Left lung (tissue), 14 donors: ENCODE measurements at places on chromosomes 4 and X. TPM values are rescaled to one million over a fixed set of nuclear protein-coding genes. Genes with fewer than 3 reads are reported as not detected.

GRCh38 chr4:169259271-169259670, 11.5 kb downstream of the SH3RF1 start:
- DNase-seq: no peak

GRCh38 chr4:11783588-11783987, 354.9 kb upstream of the HS3ST1 start:
- DNase-seq: no peak

- no peak for DNase-seq
These were observed 611.1 kb upstream of the ATOH1 start for GRCh38 chr4:93217431-93217830.

FBXL5 gene
- polyA plus RNA-seq: 99.6 TPM

DNA sequence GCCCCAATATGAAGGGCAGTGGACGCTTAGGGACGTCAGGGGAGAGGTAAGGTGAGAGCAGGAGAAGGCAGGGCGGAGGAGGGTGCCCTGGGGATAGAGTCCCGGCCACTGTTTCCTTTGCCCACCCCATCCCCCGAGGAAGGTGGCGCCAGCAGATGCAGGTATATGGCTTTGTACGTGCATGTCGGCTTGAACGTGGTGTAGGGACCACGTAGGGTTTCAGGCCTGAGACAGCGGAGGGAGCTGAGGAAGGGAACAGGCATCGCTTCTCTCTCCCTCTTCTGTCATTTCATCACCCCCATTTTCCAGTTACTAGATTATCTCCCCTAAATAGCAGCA, 97.9 kb downstream of the PHKA2 start:
- DNase-seq: no peak

- DNase-seq: no peak
These were observed 594.7 kb downstream of the RAPGEF2 start for GRCh38 chr4:159697322-159698283.

ESX1 gene
- not detected for polyA plus RNA-seq

XKRX gene
- polyA plus RNA-seq: 3.6 TPM

DNA sequence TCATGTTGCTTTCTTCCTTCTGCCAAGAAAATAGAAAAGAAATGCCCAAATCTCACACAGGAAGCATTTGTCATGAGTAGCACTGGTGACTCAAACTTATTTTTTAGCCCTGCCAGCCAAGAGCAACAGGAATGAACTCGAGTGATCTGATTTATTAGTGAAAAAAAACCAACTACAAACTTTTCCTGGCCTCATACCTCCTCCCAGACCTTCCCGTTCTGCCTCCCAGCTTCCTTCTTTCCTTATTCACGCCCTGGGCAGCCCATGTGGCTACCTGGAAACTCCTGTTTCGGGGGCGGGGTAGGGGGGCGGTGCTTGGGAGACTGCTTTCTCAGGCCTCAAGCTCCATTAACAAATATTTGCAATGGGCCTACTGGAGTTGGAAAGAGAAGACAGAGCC, 178.5 kb downstream of the NHS start:
- DNase-seq: no peak

DNA sequence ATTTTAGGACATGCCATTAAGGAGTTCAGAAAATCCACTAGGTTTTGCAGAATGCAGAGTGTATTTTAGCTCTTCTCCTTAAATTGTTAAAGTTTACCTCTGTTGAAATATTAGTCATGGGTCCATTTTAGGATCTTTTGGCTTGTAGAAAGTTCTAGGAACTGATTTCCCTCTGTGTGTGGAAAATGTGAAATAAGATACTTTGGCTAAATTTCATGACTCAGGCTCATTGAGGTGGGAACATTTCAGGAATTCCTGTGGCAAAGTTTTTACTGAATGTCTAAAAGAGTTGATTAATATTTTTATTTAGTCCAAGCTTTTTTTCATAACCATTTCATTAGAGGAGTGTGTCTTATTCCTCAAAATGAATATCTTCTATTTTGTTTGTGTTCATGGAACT, 7.0 kb downstream of the FHIP1A start:
- DNase-seq: no peak

DNA sequence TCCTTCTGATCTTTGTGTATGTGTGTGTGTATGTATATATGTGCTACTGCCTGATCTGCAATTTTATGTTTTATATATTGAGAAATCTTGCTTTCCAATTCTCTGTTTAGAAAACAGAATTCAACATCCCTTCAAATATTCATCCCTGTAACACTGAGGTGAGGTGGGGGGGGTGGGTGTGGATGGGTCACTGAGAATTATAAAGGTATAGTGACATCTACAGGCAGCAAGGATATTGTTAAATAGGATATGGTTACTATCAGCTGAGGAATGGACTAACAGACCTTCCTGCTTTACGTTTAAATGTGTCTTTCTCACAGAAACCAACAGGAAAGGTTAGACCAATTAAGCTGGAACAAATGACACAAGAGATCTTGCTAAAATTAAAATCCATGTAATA, 19.0 kb upstream of the MAGEB2 start:
- DNase-seq: no peak

DNA sequence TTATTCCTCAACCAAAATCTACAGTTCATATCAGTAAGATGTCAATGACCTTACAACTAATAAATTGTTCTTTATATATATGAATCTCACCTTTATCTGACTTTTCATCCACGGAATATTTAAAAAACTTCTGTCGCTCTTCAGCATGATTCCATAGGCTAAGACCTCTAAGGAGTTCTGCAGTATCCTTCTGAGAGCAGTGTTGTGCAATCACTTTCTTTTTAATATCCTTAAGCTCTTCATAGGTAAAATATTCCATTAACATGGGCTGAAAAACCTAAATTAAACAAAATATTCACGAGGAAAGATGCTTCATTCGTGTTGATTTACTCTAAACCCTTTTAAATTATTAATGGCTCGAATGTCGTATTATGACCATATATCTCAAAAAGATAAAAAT, 16.7 kb downstream of the FBXL5 start:
- DNase-seq: no peak
